ENCODE measurements at places on chromosomes 7 and 10.

DNA sequence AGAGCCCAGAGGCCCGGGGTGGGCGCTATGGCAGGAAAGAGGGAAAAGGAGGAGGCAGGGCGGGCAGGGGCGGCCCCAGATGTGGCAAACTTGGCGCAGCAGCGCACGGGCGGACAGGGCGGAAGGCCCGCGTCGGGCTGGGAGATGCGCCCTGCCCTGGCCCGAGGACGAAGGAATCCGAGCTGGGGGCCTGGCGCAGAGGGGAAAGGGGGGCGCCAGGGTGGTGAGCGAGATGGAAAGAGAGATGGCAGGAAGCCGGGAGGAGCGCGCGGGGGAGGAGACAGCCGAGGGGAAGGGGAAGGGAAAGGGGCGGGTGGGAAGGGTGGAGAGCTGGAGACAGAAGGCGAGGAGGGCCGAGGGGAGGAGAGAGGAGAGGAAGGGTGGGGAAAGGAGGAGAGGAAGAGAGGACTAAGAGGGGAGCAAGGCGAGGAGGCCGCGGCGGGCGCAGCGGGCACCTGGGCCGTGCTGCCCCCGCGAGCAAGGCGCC lies at the start of gene MARVELD1:
Gene MARVELD1 (plus strand): TSS at position 392 of the 487 bp plus-strand sequence. CDS start 147 bp downstream, outside the sequence.
- no peak for DNase-seq

DNA sequence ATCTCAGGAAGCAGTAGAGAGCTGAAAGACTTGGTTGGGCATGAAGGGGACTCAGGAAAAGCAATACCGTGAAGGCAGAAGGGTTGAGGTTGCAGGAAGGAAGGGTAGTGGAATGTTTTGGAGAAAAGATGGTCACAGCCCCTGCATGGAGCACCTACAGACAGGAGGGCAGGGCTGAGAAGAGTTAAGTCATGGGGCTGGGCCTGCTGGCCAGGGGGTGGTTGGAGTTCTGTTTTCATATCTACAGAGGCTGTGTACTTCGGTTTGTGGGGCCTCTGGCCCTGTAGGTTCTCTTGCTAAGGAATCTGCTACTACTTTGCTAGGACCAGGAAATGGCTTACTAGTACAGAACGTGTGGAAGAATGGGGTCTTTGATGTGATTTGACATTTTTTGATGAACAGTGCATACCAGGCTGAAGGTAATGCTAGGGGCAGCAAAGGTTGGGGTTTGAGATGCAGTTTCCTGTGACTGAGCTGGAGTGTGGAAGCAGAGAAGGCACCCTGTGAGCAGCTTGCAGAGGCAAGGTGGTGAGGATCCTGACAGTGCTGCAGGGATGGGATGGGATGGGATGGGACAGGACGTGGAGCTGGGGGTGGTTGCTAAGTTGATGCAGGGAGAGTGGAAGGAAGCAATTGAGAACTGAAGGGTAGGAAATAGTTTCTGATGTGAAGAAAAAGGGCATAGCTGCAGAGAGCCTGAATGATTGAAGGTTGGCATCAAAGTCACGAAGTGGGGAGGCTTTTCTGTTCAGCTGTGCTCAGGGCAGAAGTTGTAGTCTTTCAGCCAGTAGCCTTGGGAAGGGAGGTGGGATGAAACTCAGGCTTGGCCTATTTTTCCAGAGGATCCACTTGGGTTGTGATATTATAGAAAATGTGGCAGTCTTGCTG lies 7.8 kb downstream of the RPS24 start:
- DNase-seq = no peak

DNA sequence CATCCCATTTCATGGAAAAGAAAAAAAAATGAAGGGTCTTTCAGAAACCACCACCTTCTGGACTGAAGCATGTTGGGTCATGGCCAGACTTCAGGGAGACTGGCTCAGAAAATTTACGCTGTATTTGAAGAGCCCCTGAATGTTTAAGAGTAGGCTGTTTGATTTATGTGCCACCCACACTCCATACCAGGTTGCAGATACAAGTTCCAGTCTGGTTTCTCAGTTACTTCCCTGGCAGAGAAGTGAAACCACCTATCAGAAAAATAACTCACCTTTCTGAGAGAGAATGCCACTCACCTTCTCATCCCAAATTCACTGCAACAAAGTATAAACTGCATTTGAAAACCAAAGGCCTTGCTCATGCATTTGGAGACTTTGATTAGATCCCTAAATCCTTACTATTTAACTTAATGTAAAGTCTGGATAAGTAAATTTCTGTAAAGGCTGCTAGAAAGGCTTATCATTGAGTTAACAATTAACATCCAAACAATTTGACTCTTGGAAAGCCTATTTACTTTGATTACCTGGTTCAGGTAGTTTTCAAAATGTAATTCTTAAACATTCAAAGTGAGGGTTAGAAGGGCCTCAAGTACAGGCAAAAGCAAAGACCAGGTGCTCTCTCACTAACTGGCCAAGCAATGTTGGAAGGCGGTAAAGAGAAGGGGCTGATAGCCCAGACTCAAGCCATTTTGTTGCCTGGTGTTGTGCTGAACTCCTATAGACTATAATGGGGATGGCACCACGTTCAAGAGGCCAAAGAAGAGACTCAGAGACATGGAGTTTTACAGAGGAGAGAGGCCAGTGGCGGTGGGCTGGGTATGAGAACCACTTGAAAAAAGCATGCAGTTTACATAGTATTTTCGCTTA lies 12.8 kb upstream of the ADD3 start:
- no peak for DNase-seq

DNA sequence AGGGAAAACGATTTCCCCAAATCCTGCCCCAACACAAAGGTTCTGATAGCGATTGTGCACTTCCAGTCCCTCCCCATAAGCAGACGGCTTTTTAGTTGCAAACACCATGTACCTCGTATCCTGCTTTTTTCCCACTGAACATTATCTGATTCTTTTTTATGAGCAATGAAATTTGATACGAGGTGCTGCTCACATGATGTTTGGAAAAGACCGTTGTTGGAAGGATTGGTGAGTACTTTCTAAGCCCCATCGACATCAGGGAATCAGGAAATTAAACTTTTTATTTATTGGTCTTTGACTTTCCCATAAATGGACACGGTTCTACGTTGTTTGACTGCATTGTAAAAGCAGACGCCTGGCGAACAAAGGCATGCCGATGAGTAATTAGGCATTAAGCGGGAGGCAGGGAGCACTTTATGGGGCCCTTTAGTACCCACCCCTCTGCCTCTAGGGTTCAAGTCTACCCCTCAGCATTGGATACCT lies 49.4 kb downstream of the TEX36 start:
- no peak for DNase-seq

GRCh38 chr10:19817231-19817933 lies 1.1 kb downstream of the PLXDC2 start:
- DNase-seq = no peak

DNA sequence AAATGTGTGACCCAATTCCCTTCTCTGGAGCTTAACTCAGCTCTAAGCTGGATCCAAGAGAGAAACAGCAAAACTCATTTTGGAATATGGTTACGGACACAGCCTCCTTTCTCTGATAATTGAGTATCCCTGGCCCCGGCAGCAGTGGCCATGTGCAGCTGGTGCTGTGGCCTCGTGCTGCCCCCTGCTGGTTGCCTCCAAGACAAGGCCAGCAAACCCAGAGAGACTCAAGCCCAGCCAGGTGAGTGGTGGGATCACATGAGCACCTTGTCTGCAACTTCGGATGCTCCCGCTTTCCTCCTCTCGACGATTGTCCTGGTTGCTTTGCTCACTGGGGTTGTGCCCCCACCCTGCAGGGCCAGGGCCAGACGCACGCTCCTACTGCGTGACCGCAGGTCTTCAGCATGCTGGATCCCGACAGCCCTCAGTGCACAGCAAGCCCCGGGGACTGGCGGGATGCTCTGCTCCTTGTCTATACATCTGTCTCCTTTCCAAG lies 19.4 kb downstream of the SFTPD start:
- DNase-seq = peak; percentile 56

GRCh38 chr10:2980791-2981360 lies 86.5 kb upstream of the PFKP start:
- no peak for DNase-seq

GRCh38 chr7:127252377-127252713 lies 396 bp downstream of the GRM8 start:
- no peak for DNase-seq

DNA sequence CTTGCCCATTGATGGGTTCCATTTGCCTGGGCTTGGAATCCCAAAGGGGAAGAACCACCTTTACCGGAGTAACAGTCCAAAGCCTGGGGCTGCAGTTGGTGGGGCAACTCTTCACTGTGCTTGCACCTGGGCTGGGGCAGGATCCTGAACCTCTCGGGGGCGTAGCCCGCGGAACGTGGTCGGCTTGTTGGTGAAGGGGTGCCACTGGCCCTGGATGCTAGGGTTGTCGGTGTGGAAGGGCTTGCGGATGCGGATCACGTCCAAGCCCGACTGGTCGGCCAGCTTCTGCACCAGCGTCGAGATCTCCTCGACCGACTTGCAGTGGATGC lies 710 bp downstream of the MRPL43 start:
- DNase-seq = no peak

DNA sequence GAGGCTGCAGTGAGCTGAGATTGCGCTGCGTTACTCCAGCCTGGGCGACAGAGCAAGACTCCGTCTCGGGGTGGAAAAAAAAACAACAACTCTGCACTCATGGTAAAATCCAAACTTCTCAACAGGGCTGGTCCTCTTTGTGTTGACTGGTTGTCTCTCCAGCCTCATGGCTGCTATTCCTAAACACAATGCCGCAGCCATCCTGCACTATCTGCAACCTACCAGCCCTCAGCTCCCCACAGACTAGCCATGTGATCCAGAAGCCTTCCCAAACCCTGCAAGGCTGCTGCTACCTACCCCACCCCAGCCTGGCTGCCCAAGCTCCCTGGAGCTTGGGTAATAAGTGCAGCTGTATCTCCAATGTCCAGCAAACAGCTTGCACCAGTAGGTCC lies 11.7 kb downstream of the ZYX start:
- no peak for DNase-seq

GRCh38 chr7:84187813-84188510 lies 6.6 kb downstream of the SEMA3A start:
- DNase-seq = no peak

DNA sequence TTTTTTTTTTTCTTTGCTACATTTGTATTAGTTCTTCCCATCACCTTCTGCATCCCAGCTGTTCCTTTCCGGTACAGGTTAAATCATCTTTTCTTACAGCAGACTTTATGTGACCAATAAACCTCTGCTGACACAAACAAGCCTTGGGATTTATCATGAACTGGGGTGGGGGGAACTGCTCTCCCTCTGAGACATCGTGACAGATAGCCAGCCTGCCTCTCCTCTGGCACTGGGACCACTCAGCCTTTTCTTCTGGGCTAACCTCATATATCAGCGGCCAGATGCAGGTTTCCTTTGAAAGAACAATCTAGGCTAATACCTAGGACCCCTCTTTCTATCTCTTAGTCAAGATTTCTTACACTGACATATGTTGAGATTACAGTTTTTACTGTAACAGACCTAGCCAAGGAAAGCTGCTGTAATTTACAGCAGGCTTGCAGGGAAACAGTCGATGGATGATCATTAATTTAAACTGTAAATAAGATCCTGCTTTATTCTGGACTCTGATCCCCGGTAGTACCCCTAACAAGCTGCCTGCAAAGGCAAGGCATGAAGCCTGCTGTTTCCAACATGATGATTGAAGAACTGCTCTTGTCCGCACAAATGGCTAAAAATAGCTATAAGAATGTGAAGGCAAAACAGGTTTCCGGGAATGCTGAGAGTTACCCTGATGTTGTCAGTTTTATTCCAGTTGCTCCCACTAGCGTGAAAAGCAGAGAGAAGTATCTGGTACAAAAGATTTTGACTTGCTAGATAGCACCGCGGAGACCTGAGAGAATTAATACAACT lies 338.7 kb downstream of the SORCS1 start:
- DNase-seq = no peak

DNA sequence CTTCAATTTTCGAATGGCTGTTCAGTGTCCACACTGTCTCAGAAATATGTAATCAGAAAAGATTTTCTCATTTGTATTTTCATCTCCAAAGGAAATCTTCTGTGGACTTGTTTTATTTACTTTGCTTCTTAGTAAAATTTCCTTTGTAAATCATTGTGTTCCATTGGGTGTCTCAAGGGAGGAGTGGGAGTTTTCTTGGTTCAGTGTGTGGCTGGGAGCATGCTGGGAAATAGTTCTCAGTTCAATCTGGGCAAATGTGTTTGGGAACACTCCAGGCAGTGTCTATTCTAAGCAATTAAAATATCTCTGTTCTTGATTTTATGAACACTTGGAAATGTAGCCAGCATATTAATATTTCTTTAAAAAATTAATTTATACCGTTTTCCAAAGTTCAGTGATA lies 1019.8 kb downstream of the CNTNAP2 start:
- DNase-seq = no peak

DNA sequence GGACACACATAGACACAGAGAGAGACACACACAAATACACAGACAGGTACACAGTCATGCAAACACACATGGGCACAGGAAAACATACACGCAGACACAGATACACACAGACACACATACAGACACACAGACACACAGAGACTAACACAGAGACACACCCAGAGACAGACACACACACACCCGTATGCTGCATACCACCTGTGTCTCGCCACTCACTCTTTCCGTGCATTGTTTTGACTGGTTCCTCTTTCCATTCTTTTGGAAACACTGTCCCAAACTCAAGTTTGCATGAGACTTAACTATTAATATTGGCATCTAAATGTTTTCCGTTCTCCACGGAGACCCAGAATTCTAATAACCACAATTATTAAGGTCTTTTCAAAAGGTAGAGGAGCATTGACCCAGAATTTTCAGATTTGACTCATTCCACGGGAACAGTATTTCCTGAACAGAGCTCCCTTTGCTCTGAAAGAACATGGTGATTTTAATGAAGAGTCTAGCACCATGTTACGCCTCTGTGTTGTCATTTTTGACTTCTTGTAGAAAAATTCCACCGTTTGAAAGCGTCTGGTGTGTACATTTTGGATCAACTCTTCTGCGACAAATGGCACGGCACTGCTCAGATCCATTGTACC lies 141.2 kb upstream of the RNF32 start:
- DNase-seq = no peak

- DNase-seq = no peak
Measured at GRCh38 chr10:6136215-6137201, 47.7 kb downstream of the RBM17 start.

DNA sequence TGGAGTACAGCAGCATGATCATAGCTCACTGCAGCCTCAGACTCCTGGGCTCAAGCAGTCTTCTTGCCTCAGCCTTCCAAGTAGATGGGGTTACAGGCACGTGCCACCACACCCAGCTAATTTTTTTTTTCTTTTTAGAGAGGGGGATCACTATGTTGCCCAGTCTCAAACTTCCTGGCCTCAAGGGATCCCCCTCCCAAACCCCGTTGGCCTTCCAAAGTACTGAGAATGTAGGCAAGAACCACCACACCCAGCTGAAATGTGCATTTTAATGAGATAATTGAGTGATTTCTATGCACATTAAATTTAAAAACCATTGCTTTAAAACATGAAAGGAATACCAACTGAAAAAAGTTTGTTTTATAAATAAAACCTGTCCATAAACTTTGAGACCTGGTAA lies 25.6 kb downstream of the MARCHF5 start:
- DNase-seq = no peak

DNA sequence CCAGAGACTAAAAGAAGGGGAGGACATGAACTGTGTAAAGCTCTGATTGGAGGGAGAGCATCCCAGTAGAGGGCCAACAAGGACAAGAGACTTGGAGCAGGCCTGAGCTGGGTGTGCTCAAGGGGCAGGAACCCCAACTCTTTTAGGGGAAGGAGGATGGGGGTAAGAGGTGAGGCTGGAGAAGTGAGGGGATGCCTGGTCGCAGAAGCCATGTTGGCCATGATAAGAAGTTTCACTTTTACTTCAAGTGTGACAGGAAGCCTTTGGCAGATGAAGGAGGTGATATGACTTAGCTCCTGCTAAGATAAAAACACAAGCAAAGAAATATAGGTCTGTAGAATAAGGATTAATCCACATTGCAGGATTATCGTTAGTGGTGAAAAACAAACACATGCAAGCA lies 208.3 kb downstream of the JAZF1 start:
- no peak for DNase-seq

Data from stimulated activated CD8-positive, alpha-beta memory T cell treated with anti-CD3 and anti-CD28 coated beads, Interleukin-7, amount 100 ng/mL, for 24 hours (primary cell).